Fibroblast of pulmonary artery (primary cell): ENCODE measurements at places on chromosomes 16 and 17.

DNA sequence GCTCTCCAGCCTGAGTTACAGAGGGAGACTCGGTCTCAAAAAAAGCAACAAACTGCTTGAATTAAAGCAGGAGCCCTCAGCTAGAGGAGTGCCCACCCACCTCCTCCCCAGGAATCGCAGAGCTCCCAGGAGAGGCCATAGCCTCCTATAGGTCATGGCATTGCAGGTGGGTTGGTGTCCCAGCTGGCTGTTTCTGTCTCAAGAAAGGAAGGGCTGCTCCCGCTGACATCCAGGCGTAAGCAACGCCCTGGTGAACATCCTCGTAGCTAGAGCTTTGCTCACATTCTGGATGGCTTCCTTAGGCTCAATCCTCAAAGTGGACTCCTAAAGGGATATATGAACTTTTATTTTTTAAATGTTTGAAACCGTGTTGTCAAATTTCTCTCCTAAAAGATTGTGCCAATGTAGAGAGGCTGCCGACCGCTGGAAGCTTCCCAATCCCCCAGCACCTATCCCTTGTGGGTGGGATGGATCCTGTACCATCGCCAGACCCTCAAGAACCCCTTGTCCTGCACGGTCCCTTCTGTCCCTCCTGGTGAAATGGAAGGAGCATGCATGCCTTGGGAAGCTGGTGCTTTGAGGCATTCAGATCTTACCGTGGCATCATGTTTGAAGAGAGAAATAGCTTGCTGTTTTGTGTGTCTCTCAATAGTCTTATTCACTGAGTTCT, 5.9 kb downstream of the NLRC5 start:
- no peak for DNase-seq

DNA sequence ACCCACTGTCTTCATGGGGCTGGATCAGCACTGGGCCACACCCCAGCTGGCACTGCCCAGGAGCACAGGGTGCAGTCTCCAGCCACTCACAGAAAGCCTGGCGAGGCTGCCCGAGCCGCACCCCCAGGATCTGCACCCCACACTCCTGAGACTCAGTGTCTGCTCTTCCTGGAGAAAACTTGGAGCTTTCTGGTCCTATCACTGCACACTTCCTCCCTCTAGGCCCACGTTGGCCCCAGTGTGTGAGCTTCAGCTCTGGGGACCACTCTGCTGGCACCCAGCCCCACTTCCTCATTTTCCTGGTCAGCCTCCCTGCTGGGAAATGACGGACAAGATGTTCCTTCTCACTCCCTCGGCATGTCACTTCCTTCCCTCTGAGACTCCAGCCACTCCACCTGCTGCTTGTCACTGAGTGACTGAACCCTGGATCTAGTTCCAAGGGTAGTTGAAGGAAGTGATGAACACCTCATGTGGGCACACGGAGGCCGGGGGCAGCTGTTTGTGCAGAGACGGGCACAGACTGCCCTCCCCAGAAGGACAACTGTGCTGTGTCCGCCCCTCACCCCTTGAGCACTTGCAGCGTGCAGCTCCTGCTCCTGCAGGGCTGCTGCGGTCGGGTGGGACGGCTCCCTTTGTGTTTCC, 29.0 kb downstream of the ZC3H18 start:
- DNase-seq, result peak; percentile 20

GRCh38 chr17:36608794-36609497, 7.6 kb downstream of the MRM1 start:
- DNase-seq, result peak; percentile 79

GRCh38 chr16:15769239-15769638, 87.6 kb downstream of the MYH11 start:
- no peak for DNase-seq

DNA sequence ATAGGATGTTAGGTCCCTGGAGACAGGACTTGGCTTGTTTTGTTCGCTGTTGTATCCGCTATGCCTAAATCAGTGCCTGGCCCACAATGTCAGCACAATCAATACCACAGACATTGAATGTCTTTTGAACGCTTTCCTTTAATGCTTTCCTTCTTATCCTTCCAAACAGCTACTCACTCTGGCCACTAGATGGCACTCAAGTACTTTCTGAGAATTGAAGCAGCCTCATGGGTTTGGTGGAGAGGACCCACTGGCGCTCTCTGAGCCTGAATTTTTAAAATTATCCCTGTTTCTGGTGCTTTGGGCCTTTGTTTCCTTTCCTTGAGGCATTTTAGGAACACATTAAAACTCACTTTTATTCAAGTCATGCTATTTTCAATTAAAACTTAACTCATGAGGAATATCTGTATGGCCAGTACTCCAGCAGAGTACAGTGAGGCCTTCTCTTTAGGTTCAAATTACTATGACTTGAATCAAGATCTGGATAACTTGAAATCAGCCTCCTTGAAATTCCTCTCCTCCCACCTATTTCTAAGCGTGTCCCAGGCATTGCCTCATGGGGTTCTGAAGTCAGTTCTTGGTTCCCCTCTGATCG, 3.2 kb upstream of the NLRP1 start:
- DNase-seq, result peak; percentile 86

DNA sequence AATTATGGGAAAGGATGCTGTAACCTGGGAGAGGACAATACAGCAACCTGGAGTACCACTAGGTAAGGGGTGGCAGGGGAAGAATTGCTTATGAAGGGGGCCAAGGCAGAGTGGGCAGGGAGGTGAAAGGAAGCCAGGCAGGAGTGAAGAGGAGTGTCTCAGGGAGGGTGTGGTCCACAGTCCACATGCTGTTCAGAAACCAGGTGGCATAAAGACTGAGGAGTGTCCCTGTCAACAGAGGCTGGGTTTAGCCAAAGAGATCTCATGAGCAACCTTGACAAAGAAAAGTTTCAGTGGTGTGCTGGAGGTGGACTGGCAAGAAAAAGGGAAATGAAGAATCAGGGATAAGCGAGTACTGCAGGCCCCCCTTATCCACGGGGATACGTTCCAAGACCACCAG, 88.4 kb downstream of the SPACA3 start:
- no peak for DNase-seq

DNA sequence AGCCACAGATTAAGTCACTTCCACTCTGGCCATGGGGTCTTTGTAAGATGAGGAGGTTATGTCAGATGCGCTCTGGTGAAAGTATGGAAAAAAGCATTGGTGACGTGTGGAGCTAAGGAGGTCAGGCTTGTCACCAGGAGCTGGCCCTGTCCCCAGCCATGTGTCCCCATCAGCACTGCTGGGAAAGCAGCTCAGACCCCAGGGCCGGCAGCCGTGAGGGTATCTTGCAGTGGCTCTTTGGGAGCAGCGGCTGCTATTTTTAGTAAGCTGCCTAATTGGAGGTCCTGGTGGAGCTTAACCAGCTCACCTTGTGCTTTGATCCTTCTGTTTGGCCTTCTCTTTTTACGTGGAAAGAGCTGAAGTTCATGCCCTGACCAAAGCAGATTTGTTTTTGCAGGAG, 60.9 kb downstream of the MPRIP start:
- no peak for DNase-seq

DNA sequence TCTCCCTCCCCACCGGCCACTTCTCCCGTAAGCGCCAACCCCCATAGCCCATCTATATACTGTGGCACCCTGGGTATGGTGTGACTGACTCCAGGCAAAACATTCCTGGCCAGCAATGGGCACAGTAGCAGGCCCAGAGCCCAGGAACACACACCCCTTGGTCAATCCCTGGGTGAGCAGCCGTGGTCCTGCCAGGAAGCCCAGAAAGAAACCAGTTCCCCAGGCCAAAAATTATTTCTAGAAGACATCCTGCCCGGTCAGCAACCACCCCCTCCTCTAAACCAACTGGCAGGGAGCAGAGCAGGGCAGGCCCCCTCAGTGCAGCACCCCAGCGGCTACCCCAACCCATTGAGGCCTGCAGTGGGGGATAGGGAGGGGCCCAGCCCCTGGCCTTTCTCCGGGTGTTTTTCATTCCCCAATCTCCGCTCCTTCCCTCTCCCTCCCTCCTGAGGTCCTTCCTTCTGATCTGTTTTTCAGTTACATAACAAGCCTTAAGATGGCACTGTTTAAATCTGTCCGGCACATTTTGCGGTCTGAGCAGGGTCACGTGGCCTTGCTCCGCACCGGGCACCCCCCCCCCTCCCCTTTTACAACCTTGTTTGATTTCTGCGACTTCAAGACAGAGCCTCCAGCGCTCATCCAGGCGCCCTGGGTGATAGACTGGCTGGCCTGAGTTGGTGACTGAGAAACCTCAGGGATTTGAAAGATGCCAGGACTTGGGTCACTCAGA, 2.0 kb downstream of the NPTX1 start:
- peak; percentile 28 for DNase-seq

GRCh38 chr17:80442764-80443163, 27.8 kb downstream of the ENDOV start:
- no peak for DNase-seq

GRCh38 chr17:80696964-80697363, 152.3 kb downstream of the RPTOR start:
- no peak for DNase-seq

DNA sequence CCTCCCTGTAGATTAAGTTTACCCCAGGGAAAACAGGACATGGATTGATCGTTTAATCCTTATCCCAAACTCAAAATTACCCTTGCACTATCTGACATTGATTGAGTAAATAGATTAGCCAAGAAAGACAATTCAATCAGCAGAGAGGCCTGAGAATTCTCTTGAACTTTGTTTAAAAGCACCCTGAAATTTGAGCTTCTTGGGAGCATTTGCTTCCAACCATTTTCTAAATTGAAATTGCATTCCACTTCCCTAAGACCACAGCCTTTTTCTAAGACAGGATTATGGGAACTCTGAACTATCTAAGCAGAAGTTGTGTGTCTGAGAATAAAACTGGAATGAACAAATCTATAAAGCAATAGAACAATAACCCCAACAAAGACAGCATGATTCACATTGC, 76.6 kb upstream of the TNRC6A start:
- no peak for DNase-seq

GRCh38 chr17:55986817-55987216, 166.5 kb upstream of the ANKFN1 start:
- DNase-seq, result no peak

- no peak for DNase-seq
These were observed 87.8 kb upstream of the CDH5 start for GRCh38 chr16:66278604-66279262.

- peak; percentile 16 for DNase-seq
These were observed 28.9 kb upstream of the CDH15 start for GRCh38 chr16:89142474-89143195.

DNA sequence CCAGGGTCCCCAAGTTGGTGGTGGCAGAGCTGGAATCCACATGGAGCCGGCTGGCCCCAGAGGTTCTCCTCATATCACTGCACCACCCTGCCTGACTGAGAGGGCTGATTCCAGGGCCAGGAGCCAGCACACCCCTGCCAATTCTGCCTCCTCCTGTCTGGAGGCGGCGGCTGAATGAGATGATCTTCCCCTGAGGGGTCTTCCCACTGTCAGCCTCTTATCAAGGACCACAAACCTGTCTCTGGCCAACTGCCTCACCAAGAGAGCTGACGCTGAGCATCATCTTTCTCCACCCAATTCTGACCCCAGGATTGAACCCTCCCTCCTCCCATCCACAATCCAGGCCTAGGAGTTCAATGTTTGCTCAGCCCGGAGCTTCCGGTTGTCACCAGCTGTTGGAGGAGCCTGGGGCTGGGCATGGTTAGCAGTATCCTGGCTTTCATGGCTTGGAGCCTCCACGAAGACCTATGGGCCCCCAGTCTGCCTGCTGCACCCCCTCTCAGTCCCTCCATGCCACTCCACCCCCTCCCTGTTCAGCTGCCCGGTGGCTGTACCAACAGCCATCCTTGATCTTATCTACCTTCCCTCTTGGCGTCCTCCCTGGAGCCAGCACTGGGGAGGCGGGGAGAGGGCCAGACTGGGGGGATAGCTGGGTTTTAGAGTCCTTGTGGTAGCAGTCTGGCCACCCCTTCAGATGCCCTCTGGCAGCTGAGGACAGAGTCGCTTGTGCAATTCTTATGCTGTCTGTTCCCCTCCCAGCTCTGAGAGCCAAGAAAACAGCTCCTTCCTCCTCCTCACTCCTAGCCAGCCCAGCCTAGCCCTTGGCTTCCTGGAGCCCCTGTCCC, 25.6 kb downstream of the ABCC3 start:
- DNase-seq, result peak; percentile 51

DNA sequence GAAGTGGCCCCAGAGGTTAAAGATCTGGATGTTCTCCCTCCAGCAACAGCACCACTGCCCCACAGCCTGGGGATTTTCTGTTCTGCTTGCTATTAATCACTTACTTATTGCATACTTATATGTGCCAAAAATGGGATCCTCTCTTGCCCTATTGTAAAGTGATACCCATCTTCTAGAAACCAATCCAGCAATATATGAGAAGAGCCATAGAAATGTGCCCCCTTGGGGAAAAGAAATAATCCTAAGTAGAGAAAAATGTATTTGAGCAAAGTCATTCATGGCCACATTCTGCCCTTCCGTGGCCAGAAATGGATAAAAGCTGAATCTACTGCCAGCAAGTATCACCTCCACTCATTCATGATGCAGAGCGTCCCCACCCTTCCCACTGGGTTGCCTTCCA, 20.9 kb downstream of the SOST start:
- no peak for DNase-seq

- peak; percentile 76 for DNase-seq
These were observed 82.2 kb downstream of the PLXDC1 start for GRCh38 chr17:39069114-39069756.
